ENCODE measurements at places on chromosomes 4 and X.
A peak's percentile ranks its signal among the peaks of the same experiment; 100 is the strongest.

DNA sequence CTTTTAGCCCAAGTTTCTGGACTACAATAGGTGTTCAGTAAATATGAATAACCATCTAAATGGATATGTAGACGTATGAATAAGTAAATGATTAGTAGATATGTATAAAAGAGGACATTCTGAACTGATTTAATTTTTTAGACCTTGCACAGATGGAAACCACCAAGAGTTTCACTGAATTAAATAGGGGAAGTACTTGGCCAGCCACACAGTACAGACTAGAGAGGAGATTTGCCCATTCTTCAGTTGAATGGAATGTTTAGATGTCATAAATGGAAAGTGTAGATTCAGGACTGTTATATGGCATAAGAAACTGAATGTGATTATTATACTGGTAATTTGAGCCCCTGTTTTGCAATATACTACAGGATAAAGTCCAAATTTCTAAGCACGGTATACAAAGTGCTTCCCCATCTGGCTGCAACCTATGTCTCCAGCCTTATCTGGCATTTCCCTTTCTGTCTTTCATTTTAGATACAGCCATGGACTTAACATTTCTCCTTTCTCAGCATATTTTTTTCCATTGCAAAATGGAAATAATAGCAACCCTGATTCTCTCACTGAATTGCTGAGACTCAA lies 137.8 kb upstream of the HS3ST1 start:
- no peak for DNase-seq

DNA sequence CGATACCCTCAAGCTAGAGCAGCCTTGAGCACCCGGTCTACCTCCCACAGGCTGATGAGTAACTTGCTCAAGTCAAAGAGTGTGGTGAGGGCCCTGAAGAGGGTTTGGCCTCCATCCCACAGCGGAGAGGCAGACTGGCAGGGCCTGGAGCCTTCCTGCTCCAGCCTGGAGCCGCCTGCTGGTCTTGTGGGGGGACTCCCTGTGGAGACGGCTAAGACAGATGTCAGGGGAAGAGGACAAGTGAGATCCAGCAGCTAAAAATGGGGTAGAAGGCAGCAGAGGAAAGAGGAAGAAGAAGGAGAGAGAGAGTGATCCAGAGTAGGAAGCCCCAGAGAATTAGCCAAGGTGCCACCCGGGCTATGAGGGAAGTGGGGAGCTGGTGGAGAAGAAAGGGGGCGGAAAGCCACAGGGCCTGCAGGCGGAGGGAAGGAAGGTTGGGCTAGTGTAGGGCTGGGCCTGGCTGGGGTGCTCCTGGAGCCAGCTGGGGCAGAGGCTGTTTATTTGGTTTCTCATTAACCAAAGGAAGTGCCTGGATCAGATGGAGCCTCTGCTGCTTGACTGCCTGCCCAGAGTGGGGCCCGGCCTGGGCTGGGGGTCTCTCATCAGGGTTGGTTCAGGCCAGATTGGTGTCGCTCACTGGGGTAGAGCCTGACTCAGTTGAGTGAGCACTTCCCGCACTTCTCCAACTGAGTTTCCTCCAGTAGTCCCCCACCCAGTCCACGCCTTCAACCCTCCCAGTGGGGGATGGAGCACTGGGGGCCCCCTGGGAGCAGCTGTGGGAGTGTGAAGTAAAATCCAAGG lies 14.2 kb downstream of the EFNB1 start:
- DNase-seq = peak; percentile 65

GRCh38 chrX:153685156-153685536 lies 2.6 kb upstream of the SLC6A8 start:
- DNase-seq = no peak

- DNase-seq = no peak
These were observed 245.9 kb upstream of the TLL1 start for GRCh38 chr4:165627128-165627527.

GRCh38 chr4:42302348-42302747 lies 94.9 kb upstream of the SHISA3 start:
- no peak for DNase-seq

DNA sequence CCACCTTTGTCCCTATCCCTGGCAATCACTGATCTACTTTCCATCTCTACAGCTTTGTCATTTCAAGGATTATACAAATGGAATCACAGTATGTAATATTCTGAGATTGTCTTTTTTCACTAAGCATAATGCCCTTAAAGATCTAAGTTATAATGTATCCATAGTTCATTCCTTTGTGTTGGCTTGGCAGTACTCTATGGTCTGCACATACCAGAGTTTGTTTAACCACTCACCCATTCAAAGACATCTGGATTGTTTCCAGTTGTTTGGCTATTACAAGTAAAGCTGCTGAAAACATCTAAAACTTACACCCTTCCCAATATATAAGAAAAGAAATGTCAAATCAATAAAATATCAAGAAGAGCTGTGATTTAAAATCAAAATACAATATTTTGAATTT lies 26.0 kb upstream of the AWAT1 start:
- DNase-seq = no peak

- no peak for DNase-seq
These were observed 24.4 kb upstream of the SLC25A43 start for GRCh38 chrX:119374736-119375135.

DNA sequence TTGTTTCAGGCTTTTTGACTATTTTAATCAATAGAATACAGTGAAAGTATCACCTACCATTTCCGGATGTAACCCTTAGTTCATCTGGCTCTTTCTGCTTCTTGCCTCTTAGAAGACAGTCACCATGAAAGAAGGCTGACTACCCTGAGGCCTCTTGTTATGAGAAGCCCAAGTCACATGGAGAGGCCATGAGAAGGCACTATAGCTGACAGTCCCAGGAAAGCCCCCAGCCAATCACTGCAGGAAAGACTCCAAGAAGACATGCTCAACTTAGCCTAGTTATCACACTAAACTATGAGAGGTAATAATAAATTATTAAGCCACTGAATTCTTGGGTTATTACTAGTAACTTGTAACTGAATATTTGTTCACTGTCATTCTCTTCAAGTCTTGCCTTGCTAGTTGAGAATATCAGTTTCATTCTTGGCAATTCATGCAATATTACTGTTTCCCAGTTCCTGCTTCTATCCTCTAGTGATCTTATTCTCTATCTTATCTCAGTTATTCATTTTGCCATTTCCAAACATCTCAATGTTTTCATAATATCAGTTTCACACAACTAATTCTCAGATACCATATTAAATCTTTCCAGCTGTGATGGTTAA lies 57.1 kb upstream of the GUCY1A1 start:
- no peak for DNase-seq

GRCh38 chr4:174122705-174123104 lies 160.8 kb downstream of the FBXO8 start:
- no peak for DNase-seq
